BJ (cell line): ENCODE measurements at places on chromosomes 4 and X. TPM values are rescaled to one million over a fixed set of nuclear protein-coding genes. Genes with fewer than 3 reads are reported as not detected.

The VCX2 gene
- not detected in 2 replicates for polyA plus RNA-seq

- DNase-seq: no peak
Measured at GRCh38 chr4:160175064-160175643, 1072.3 kb downstream of the RAPGEF2 start.

DNA sequence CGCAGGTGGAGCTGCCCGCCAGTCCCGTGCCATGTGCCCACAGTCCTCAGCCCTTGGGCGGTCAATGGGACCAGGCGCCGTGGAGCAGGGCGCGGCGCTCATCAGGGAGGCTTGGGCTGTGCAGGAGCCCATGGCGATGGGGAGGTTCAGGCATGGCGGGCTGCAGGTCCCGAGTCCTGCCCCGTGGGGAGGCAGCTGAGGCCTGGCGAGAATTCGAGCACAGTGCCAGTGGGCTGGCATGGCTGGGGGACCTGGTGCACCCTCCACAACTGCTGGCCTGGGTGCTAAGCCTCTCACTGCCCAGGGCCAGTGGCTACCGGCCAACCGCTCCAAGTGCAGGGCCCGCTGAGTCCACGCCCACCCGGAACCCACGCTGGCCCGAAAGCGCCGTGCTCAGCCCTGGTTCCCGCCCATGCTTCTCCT lies 646.5 kb downstream of the GABRG1 start:
- no peak for DNase-seq

The PFKFB1 gene
- 0.10 and 0.15 TPM in 2 replicates for polyA plus RNA-seq

- no peak for DNase-seq
Measured at GRCh38 chrX:149205937-149206336, 299.2 kb downstream of the IDS start.

The CXCL13 gene
- polyA plus RNA-seq: not detected in 2 replicates

DNA sequence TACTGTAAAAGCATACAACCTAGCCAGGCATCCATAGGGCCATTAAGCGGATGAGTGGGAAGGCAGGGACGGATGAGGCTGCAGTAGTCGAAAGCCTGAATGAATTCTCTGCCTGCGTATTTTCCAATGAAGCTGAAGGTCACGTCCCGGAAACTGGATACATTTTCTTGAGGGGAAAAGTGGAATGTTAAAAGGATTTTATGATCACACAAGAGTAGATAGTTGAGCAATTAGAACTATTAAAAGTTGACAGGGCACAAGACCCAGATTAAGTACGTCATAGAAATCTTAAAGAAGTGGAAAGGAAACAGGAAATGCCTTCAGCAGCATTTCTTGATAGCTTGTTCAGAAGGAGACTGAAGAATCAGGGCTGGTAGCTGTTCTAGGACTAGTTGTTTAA lies 98.3 kb upstream of the CXXC4 start:
- DNase-seq: no peak

- no peak for DNase-seq
Measured at GRCh38 chrX:88355252-88355651, 391.8 kb upstream of the CPXCR1 start.

The FRMPD4 gene
- 0.78 and 0.82 TPM in 2 replicates for polyA plus RNA-seq

- no peak for DNase-seq
Measured at GRCh38 chr4:150518559-150518958, 63.4 kb upstream of the MAB21L2 start.

GRCh38 chr4:7838136-7838782 lies 101.4 kb downstream of the AFAP1 start:
- DNase-seq: no peak

DNA sequence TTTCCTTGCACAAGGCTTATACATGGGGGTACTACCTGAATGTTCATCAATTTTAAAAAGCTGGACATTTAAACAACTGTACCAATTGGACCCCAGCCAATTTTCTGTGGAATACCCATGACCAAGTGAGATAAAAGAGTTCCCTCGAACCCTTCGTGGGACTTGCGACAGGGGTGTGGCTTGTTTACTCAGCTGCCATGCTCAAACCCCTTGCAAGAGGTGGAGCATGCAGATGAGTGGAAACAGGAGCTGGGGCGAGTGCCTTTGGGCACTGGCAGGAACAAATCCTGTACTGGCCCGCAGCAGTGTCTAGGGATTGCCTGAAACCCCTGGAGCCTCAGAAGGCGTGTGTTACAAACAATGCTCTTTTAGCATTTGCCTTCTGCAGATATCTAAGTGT lies 144.2 kb downstream of the PDHA2 start:
- no peak for DNase-seq
